ENCODE measurements at places on chromosomes 7 and 10.

- no peak for DNase-seq
Measured at GRCh38 chr10:22599048-22599561, 115.3 kb downstream of the PIP4K2A start.

GRCh38 chr7:129721068-129721467 is 109.5 kb downstream of the NRF1 start:
- DNase-seq: no peak

- no peak for DNase-seq
Measured at GRCh38 chr7:95220328-95220727, 104.0 kb downstream of the PON1 start.

- no peak for DNase-seq
Measured at GRCh38 chr7:556291-556826, 36.7 kb upstream of the PDGFA start.

- no peak for DNase-seq
Measured at GRCh38 chr7:118615681-118616080, 391.2 kb downstream of the ANKRD7 start.

DNA sequence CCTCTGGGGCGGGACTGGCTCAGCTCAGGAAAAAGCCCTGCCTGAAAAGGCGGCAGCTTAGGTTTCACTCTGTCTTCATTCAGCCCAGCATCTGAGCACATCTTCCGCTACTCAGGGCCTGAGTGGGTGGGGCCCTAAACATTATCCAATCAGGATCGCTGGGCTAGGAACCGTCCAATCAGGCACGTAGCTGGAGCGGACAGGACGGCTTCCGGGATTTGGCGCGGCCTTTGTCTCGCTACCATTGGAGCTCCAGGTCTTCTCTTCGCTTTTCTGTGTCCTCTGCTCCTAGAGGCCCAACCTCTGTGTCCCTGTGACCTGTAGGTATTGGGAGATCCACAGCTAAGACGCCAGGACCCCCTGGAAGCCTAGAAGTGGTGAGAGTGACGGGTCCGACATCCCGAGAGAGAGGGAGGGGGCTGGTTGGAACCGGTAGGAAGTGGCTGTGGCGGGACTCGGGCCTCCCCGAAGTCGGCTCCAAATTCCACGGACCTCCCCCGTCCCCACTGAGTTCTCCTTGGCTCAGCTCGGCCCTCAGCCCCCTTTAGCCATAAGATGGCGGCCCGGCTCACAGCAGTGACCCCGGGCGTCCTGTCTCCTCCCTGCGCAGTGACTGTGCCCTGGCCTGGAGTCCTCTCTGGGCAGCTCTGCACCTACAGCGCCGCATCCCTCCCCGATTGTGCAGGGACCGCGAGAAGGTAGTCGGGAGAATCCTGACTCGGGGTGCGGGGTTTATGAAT is 99.1 kb downstream of the ZNF680 start:
- DNase-seq: no peak

- DNase-seq: no peak
Measured at GRCh38 chr7:151179287-151179860, 7.7 kb downstream of the ASB10 start.

DNA sequence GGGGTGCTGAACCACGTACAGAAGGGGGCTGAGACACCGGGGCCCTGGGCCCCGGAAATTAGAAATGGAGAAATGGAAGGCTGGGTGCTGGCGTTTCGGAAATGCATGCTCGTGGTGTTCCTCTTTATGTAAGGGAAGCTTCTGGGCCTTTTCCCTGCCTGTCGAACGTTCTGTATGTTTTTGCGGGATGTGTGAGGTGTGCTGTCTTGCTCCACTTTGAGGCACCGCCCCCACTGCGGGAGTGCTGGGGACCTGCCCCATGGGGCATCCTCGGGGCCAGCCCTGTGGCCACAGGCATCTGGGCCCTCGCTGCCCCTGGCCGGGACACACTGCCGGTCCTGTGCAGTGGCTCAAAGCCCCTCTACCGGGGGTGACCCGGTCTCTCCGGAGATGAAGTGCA is 1.7 kb upstream of the VENTX start:
- DNase-seq: no peak

DNA sequence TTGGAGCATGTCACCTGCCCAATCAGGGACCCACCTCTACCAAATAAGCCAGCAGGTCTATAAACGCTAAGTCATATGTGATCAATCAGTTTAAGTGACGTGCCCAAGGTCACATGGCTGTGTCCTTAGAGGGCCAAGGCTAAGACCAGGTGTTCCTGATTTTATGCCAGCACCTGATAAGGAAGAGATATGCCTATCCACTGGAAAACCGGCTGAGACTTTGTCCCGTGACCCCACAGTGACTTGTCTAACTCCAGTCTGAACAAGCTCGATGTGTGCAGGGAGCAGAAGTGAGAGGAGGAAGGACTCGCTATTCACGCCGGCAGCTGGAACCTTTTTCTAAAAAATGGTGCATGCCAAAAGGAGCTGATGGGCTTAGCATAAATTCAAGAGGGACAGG is 57.0 kb downstream of the PRKAG2 start:
- DNase-seq: no peak

- no peak for DNase-seq
Measured at GRCh38 chr10:69576334-69577011, 3.3 kb upstream of the NEUROG3 start.

DNA sequence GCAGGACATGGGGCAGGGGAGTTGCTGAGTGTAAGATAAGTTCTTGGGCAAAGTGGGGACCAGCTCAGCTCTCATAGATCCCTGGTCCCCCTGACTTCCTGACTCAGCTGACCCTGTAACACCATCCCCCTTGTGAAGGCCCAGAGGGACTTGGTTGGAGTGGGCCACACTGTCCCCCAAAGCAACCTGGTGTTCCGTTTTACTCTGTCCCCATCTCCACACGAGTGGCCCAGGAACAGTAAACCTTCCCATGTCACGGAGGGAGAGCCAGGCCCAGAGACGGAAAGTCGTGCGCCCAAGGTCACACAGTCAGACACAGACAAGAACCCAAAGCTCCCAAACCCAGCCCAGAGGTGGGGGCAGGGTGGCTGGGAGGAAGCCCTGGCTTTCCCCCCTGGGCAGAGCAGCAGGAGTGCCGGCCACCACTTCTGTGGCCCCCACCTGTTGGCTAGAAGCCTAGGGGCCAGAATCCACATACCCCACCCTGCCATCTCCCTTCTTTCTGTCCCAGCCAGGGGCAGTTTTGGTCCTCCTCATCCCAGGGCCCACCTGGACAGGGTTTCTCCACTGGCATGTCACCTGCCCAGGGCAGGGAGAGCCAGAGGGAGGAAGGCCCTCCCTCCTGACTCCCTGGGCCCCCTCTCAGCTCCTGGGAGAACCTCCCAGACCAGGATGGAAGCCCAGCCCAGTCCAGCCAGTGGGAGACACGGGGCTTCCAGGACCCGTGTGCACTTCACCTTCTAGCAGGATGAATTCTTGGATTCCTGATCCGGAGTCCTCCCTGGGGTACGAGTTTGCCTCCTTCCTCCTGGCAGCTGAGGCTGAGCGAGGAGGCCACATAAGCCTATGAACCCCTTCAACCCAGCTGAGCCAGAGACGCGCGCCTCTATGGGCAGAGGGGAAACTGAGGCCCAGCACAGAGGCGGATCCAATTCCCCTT is 20.6 kb upstream of the VPS37D start:
- no peak for DNase-seq

DNA sequence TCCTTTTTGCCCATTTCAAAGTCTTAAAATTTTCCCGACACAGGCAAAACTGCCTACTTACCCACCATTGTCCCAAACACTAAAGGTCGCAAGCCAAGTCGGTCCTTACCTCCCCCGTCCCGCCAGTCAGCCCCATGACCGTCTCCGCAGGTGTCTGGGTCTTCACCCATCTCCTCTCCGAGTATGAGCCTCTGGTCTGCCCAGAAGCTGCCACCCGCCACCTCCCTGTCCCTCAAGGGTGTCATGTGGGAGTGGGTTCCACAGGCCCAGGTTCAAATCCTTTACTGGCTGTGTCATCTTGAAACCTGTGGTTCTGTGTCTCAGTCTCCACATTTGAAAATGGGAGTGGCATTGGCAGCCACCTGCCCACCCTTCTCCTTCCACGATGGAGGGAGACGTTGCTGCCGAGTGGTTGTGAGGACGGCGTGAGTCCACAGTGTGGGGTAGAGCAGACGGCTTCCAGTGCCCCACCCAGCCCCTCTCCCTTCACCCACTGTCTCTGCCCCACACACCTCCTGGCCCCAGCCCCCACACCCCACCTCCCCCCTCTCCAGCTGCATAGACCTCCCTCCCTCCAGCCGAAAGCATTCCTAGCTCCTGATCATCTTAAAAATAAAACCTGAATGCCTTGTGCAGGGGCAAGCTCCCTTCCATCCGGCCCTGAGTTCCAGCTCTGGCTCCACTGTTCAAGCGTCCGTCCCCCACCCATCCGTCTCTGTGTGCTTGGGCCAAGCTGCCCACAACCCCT is 35.3 kb downstream of the FOXL3 start:
- DNase-seq: no peak

GRCh38 chr10:96585736-96586418 is 935 bp downstream of the TM9SF3 start:
- DNase-seq: no peak

DNA sequence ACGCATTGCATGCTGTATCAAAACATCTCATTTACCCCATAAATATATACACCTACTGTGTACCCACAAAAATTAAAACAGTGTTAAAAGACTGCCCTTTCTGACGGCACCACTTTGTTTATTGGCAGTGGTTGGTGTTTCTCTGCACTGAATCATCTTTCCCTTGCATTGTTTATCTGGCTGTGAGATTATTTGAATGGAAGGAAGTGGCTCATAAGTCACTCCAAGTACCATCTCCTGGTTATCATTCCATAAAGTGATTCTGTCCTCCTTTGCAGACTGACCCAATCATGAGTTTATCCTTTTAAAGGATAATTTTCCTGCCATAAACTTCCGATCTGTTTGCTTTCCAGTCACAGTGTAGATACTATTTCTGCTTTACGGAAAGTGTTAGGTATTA is 183.8 kb downstream of the CAMK1D start:
- DNase-seq: no peak

DNA sequence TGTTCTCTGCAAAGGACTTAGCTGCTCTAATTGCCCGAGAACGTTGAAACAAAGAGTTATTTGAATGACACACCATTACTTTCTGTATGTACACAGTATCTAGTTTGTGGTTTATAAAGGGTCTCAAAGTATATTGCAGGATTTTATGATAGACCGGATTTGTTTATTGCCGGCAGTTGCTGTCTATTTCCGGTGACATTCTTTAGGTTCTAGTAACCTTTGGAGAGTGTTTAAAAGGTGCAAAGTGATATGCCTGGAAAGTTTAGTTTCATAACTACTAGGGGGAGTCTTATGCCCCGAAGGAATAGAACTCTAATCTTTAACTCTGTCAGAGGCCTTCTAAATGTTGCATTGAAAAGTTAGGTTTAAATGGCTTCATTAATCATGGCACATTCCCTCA is 63.8 kb downstream of the PAPSS2 start:
- DNase-seq: no peak

Data from stimulated activated CD8-positive, alpha-beta memory T cell treated with anti-CD3 and anti-CD28 coated beads, Interleukin-15, amount 100 ng/mL, for 24 hours (primary cell).